NCI-H460 (cell line): ENCODE measurements at places on chromosomes 4 and X. TPM values are rescaled to one million over a fixed set of nuclear protein-coding genes. Genes with fewer than 3 reads are reported as not detected.

GRCh38 chr4:52099860-52100461 lies 48.9 kb downstream of the SPATA18 start:
- DNase-seq = no peak

GRCh38 chr4:1369091-1369450 lies 22.1 kb downstream of the UVSSA start:
- no peak for DNase-seq

DNA sequence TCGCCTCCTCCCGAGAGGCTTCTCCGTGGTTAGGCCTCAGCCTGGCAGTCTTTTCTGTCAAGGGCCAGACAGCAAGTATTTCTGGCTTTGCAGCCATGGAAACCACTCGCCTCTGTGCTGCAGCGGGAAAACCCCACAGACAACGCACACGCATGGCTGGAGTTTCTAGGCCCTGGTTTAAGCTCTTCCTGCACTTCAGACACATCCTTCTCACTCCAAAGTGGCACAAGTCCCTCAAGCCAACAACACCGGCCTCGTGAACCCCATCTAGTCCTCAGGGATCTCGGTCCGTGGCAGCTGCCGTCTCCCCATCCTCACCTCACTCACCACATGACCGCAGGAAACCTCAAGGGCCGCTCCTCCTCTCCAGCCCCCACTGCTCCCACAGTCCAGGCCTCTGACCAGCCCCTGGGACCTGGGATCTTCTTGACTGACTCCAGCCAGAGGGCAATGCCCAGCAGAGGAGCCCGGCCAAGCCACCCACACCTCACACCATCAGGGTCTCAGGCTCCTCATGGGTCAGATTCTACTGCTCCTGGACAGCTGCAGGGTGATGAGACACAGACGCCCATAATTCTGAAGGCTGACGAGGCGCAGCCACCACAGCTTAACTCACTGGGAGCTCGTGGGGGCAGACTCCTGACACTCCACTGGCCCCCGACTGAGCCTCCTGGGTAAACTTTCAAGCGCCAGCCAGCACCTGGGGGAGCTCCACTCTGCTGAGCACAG lies 21.7 kb downstream of the LETM1 start:
- DNase-seq = no peak

- no peak for DNase-seq
Measured at GRCh38 chr4:109207061-109207460, 95.4 kb downstream of the COL25A1 start.

DNA sequence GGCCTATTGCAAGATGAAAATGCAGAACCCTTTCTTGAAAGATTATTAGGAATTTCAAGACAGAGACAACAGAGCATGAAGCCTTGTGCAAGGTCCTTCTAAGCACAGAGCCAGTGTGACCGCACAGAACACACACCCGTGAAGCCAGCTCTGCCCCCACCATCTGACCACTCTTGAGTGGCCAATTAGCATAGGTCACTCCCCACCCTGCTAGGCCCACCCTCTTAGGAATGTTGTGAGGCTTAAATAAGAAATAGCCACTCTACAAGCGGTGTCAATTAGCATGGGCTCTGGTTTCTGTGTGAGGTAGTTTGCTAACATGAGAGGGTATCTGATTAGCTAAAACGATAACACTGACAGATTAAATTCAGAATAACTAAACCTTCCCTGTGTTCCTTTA lies 152.9 kb downstream of the PTTG2 start:
- DNase-seq = no peak

DNA sequence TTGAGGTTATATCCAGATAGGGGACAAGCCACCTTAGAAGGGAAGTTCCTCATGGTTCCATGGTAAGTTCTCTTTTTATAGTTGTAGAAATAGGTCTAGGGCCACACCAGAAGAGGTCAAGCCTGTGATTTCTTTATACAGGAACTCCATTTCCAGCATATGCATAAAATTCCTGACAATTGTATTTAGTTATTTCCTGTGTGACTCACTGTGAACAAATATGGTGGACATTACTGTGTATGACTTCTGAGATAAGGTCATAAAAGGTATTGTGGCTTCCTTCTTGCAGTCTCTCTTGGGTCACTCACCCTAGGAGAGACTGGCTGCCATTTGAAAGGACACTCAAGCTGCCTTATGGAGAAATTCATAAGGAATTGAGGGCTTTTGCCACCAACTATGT lies 2.2 kb upstream of the C4orf36 start:
- DNase-seq = no peak

- DNase-seq = no peak
Measured at GRCh38 chrX:49071877-49072711, 1.7 kb downstream of the PRAF2 start.

DNA sequence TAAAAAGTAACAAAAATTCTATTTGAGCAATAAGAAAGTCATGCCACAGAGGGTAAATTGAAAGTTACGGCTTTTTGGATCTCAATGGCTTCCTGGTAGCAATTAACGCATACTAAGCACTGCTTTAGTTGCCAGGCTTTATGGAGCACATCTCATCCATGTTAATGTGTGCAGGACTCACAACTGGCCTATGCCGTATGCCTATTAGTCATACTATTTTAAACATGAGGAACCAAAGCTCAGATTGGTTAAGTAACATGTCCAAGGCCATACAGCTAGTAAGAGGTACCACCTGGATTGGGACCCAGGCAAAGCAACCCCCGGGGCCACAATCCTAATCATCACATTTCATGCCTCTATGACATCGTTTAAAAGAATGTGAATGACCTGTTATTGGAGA lies 17.1 kb downstream of the DAPP1 start:
- DNase-seq = no peak

DNA sequence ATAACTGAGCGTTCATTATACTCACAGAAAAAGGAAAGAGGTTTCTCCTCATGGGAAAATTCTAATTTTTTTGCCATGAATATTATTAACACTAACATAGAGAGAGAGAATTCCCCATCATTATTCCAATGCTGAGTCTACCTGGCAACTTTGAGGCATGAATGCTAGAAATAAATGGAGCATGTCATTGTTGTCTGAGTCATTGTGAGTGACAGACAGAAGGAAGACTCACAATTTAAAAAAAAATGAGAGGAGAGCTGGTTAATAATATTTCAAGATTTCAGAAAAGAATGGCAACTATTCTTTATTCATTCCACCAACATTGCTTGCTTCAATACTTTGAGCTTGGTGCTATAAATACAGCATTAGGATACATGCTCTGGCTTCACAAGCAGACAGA lies 170.4 kb upstream of the HS3ST1 start:
- no peak for DNase-seq

The PWWP3B gene
- 0.06 and 0.12 TPM in 2 replicates for total RNA-seq

The PPP4R3C gene
- not detected in 2 replicates for total RNA-seq

The OCIAD2 gene
- total RNA-seq = 44.4 and 64.1 TPM in 2 replicates

DNA sequence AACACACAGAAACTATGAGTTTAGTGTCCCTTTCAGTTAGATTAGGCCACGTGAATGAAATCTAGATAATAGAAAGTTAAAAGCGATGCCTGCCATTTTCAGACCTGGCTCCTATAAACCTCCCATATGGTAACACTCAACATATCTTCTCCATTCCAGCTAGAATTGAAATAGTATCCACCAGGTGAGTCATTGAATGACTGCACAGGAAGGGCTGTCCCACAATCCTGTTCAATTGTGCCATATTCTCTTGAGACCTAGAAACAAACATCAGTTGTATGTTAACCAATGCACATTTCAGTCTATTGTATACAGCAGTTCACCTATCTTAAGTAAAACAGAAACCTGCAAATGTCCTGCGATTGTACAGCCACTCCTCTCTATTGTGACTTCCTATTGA lies 659.3 kb upstream of the SLIT2 start:
- no peak for DNase-seq

- DNase-seq = no peak
Measured at GRCh38 chrX:96430756-96431455, 253.7 kb upstream of the DIAPH2 start.

GRCh38 chr4:36094995-36095394 lies 149.3 kb downstream of the ARAP2 start:
- no peak for DNase-seq

- no peak for DNase-seq
Measured at GRCh38 chr4:187128222-187128621, 404.6 kb upstream of the FAT1 start.

GRCh38 chr4:168847771-168848502 lies 162.1 kb downstream of the CBR4 start:
- no peak for DNase-seq

The TBX22 gene
- not detected in 2 replicates for total RNA-seq

The DIPK2B gene
- not detected in 2 replicates for total RNA-seq

DNA sequence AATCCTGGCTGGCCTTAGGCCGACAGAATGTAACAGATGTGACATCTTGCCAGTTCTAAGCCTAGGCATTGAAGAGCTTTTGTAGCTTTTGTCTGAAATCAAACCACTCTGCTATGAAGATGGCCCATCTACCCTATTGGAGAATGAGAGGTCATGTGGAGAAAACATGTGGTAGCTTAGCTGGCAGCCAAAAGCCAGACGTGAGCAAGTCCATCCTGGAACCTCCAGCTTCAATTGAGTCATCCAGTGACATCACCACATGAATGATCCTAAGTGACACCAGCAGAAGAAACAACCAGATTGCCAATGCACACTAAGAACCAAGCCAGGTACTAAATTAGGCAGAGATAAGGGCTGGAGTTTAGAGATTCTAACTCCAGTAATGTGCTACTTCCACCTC lies 154.8 kb upstream of the ZFP42 start:
- DNase-seq = no peak

The RAB9B gene
- total RNA-seq = 0.67 and 0.98 TPM in 2 replicates

The CABS1 gene
- total RNA-seq = not detected in 2 replicates

DNA sequence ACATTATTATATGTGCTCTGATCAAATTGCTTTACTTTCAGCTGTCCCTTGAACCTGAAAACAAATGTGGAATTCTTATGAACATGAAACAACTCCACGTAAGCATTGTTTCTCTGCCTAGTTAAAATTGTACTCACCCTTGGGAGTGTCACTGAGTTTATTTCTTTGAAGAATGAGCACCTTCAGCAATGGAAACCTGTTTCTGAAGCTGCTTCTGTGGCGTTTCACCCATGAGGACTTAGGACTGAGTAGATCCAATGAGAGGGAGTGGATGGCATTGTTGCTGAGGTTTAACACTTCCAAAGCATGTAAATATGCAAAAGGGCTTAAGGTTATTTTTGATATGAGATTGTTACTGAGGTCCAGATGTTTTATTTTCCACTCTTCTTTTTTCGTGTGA lies 3.2 kb downstream of the LRRC66 start:
- no peak for DNase-seq

DNA sequence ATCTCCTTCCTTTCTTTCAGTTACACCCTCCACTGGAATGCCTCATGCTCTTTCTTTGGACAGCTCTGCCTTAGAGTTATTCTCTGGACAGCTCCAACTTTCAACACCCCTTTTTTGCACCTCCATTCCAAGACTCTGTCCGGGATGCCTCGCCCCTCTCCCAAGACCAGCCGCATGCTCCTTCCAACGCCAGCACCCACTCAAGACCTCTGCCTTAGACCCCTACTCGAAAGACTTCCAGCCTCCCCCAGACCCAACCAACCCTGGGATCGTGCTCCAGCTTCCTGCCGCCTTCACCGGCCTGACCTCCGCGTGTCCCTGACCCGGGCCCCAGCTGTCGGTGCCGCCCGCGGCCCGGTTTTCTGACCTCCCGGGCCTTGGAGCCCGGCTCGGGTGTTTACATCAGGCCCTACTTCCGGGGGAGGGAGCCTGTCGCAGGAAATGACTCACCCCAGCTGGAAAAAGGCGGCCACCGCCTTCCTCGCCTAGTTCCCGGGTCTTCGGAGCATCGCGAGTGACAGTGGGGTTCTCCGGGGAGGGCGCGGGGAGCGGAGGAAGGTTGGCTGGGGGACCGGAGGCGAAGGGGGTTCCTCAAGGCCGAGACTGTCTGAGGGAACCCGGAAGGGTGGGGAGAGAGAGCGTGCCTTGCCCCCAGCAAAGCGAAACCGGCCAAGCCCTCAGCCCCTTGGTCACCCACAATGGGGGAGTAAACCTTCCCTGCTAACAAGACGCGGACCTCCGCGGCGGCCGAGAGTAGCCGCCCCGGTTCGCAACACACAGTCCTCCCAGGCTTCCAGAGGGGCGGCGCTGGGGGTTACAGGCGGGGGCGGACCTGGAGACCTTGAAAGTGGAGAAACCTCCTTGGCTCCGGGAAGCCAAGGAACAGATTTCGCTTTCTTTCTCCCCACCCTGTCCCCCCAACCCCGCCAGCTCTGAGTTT lies at the start of gene WDR45:
Gene WDR45 (minus strand): TSS at position 399 of the 940 bp plus-strand sequence. CDS start 1,792 bp downstream, outside the sequence.
- peak; percentile 59 for DNase-seq
